ENCODE measurements at places on chromosomes 4 and X.

- no peak overlapping the region for H3K27ac ChIP-seq
- H3K36me3 ChIP-seq = no peaks in the 10 kb centered on the region
- no peak overlapping the region for H3K4me3 ChIP-seq
- no peak for DNase-seq
These were observed 74.7 kb upstream of the GATB start for GRCh38 chr4:151835467-151835866.

- no peak overlapping the region for H3K27ac ChIP-seq
- H3K36me3 ChIP-seq = no peaks in the 10 kb centered on the region
These were observed 2.6 kb upstream of the SPINK2 start for GRCh38 chr4:56823933-56824600.

GRCh38 chr4:142893012-142893411 is 46.9 kb upstream of the INPP4B start:
- no peaks in the 10 kb centered on the region for H3K27me3 ChIP-seq
- no peak overlapping the region for H3K27ac ChIP-seq
- DNase-seq = no peak
- no peaks in the 10 kb centered on the region for H3K4me1 ChIP-seq
- no peak overlapping the region for H3K4me3 ChIP-seq

DNA sequence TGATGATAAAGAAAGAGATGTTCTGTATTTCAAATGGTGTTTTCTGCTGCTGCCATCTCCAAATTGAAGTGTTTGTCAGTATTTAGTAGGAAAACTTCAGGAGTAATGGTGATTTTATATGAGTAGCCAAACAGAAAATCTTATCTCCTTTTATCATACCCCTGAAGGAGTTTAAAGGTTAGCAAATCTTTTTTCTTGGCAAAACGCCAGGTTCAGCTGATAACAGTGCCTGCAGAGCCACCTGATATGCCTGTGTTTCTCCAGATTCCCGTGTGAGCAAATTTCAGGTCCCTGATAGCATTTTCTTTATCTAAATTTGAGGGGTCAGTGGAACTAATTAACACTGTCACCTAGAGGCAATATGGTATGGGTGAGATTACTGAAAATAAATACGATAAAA is 65.8 kb upstream of the ETNPPL start:
- H3K4me1 ChIP-seq = no peaks in the 10 kb centered on the region
- DNase-seq = no peak
- no peak overlapping the region for H3K4me3 ChIP-seq
- no peaks in the 10 kb centered on the region for H3K36me3 ChIP-seq
- no peaks in the 10 kb centered on the region for H3K27me3 ChIP-seq

DNA sequence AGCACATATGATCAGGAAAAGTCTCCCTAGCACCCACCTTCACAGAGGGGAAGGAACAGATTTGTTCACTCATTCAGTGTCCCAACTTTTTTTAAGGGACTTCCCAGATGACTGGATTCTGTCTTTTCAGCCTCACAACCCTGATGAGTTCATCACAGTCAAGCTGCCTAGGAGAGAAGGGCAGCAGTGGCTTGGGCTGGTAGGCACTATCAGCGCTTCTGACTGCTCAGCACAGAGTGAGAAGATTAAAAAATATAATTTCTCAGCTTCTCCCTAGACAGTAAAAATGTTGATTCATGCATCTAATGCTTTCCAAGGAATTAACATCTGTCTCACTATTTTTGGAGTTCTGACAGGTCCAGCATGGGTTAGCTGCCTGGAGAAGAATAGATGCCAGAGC is 328.2 kb downstream of the DTHD1 start:
- no peaks in the 10 kb centered on the region for H3K27me3 ChIP-seq
- H3K27ac ChIP-seq = no peak overlapping the region
- H3K4me3 ChIP-seq = no peak overlapping the region
- DNase-seq = no peak
- H3K4me1 ChIP-seq = no peaks in the 10 kb centered on the region

DNA sequence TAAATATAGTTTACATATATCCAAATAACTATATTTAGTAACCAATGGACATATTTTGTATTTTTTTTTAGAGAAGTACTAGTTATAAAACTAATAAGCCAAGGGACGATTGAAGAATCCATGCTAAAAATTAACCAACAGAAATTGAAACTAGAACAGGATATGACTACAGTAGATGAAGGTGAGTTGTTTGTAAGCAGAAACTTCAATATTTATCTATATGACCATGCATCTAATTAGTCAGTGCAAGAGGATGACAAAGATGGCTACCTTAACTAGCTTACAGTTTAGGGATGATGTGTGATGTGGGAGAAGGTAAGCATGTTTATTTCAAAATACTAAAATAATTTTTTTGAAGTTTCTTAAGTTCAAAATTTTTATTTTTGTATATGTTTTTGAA is 57.7 kb downstream of the HPGDS start:
- no peak overlapping the region for H3K27ac ChIP-seq
- peaks cover 31% of the 10 kb centered on the region for H3K36me3 ChIP-seq
- H3K4me3 ChIP-seq = no peak overlapping the region
- no peaks in the 10 kb centered on the region for H3K27me3 ChIP-seq
- no peaks in the 10 kb centered on the region for H3K4me1 ChIP-seq
- DNase-seq = no peak

- DNase-seq = no peak
- no peaks in the 10 kb centered on the region for H3K4me1 ChIP-seq
- H3K27me3 ChIP-seq = no peaks in the 10 kb centered on the region
- H3K4me3 ChIP-seq = no peak overlapping the region
These were observed 12.0 kb upstream of the GPM6A start for GRCh38 chr4:175824076-175824475.

GRCh38 chr4:47631161-47631560 is 146.1 kb downstream of the ATP10D start:
- H3K4me1 ChIP-seq = no peaks in the 10 kb centered on the region
- no peak for DNase-seq
- H3K4me3 ChIP-seq = no peak overlapping the region
- no peaks in the 10 kb centered on the region for H3K36me3 ChIP-seq

GRCh38 chr4:118942465-118942864 is 53.8 kb downstream of the SYNPO2 start:
- no peaks in the 10 kb centered on the region for H3K4me1 ChIP-seq
- H3K27me3 ChIP-seq = no peaks in the 10 kb centered on the region
- H3K36me3 ChIP-seq = no peaks in the 10 kb centered on the region
- no peak for DNase-seq

Data from upper lobe of left lung (tissue), 6 donors.